Activated naive CD4-positive, alpha-beta T cell treated with Interleukin-2 at 50 U/mL for 16 hours (primary cell): ENCODE measurements at places on chromosomes 12 and 14.

- DNase-seq: no peak
These were observed 33.7 kb downstream of the SLC15A5 start for GRCh38 chr12:16243487-16244412.

DNA sequence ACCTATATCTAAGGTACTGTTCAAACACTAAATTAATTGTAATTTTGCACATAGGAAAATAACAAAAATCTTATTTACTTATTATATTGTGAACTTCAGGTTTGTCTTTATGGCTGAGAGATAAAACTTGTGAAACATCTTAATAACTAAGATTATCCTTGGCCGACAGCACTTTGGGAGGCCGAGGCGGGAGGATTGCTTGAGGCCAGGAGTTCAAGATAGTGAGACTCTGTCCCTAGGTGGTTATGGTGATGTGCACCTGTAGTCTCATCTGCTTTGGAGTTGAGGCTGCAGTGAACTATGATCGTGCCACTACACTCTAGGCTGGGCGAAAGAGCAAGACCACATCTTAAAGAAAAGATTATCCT is 22.6 kb downstream of the DIP2B start:
- DNase-seq: no peak

- DNase-seq: peak; percentile 51
These were observed 114.3 kb downstream of the KSR2 start for GRCh38 chr12:117854339-117855012.

- no peak for DNase-seq
These were observed 94.1 kb upstream of the TMPO start for GRCh38 chr12:98421316-98421715.

DNA sequence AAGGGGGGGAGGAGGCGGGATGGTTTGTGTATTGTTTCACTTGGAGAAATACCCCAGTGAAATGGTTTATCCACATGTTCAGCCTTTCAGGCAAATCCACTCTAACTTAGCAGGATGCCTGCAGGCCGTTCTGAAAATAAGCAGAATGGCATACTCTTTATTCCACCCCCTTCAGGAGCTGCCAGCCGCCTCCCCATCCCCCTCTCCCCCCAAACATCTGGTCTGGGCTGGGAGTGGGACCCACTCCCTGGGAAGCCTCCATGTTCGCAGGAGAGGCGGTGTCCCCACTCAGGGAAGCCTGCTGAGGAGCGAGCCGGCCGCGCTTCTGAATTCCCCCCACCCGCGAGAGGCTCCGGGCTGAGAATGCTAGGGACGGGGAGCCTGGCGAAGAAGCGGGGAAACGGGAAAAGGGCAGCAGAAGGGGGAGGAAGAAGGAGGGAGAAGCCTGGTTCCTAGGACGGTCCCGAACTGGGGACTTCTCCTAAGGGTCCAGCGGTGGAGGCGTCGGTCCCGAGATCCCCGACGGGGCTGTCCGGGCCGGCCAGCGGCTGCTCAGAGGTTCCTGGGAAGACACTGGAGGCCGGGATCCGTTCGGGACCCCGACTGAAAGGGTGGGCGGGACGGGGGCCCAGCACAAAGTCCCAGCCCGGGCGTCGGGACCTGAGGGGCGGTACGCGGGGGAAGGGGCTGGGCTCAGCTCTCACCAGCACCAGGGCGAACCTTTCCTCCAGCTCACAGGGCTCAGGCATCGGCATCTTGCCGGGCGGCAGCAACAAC is 666 bp downstream of the FMNL3 start:
- DNase-seq: peak; percentile 23

DNA sequence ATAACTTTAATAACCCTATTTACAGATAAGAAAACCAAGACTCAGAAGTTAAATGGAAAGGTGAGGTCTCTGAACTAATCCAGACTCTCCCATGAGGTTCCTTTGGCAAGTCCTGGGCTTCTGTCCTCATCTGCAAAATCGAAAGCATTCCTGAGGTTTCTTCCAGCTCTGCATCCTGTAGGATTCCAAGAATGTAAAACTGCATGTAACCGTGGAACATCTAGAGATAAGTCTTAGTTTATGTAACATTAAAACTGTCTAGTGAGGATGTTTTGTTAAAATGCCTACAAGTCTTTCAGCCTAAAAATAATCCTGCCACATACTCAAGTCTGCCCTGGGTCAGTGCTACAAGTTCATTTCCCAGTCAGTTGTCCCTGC is 7.3 kb upstream of the ITFG2 start:
- no peak for DNase-seq

DNA sequence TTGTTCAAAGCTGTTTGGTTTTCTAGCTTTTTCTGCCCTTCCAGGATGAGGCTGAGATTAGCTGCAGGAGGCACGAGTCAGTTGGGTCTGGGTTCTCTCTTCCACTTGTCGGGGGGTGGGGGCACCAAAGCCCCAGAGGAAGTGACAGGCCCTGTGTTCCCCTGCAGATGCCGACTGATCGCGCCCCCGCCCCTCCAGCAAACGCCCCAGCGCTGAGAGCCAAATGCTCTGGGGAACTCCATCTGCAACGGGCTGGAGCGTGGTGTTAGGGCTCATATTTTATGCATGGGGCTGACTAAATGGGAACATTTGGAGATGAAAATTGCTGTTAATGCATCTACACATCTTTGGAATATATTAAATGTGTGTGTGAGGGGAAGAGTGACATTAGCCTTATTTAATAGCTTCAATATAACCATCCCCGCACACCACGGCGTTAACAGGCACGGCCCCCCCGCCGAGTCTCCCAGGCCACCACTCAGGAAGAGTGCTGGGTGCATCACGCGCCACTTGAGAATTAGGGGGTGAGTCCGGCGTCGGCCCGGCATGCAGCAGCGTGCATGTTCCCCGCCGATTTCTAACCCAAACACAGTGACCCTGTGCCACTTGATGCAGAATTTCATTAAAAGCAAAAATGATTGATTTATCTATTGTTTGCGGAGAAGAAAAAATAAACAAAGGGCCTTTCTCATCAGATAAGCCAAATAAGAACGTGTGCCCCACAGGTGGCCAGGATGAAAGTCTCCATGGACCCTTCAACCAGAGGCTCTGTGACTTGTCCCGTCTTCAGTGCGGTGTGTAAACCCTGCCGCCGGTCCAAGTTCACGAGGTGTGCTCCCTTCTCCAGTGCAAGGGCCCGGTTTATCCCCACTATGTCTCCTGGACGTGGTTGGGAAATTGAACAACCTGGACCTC is 165.0 kb upstream of the RTL1 start:
- DNase-seq: no peak

DNA sequence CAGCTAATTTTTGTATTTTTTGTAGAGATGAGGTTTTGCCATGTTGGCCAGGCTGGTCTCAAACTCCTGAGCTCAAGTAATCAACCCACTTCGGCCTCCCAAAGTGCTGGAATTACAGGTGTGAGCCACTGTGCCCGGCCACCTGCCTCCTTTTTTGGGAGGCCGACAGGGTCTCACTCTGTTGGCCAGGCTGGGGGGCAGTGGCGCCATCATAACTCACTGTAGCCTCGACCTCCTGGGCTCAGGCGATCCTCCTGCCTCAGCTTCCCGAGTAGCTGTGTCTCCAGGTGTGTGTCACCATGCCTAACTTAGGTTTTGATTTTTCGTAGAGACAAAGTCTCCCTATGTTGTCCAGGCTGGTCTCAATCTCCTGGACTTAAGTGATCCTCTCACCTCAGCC is 70.7 kb downstream of the AACS start:
- DNase-seq: no peak

GRCh38 chr12:85076688-85077430 is 40.7 kb downstream of the LRRIQ1 start:
- no peak for DNase-seq

DNA sequence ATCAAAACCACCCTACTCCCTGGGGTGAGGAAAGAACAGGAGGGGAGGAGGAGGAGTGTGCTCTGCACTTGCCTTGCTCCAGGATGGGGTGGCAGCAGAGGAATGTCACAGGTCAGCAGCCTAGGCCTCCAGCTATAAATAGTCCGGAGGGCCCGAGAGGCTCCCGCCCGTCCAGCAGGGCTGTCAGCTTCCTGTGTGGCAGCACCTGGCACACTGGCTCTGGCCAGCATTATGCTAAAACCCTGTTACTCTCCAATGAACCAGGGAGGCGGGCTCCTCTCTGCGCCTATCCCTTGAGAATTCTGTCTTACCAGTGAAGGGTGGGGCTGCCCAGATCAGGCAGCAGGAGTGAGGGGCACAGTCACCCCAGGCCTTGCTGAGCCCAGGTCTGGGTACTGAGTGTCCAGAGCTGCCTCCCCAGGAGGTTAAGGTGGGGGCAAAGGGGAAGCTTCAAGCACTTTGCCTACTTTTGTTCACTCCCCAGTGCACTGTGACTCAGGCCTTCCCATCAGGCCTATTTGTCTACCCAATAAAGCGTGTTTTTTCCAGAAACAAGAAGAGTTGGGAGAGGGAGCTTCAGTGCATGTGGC is 1.2 kb upstream of the COX14 start:
- DNase-seq: no peak

DNA sequence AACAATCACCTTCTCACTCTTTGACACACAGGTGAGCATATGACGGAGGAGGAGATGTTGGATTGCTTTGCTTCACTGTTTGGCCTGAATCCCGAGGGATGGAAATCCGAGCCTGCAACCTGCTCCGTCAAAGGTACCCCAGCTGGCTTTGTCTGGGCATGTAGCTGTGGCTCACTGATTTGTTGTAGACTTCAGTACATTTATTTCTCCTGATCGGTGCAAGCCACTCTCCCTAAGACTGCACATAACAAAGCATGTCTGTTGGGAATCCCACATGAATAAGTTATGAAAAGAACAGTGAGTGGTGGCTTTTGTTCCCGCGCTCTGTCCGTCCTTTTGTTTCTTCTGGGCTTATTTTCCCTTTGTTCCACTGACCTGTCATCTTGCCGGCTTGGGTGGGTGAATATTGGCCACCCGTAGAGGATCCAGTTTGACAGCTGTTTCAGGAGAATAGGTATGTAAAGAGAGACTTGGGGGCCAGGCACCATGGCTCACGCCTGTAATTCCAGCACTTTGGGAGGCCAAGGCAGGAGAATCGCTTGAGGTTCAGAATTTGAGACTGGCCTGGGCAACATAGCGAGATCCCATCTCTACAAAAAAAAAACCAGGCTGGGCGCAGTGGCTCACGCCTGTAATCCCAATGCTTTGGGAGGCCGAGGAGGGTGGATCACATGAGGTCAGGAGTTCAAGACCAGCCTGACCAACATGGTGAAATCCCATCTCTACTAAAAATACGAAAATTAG is 20.0 kb upstream of the BCL7A start:
- DNase-seq: no peak

- peak; percentile 22 for DNase-seq
These were observed 421.7 kb downstream of the VRK1 start for GRCh38 chr14:97218691-97219430.

DNA sequence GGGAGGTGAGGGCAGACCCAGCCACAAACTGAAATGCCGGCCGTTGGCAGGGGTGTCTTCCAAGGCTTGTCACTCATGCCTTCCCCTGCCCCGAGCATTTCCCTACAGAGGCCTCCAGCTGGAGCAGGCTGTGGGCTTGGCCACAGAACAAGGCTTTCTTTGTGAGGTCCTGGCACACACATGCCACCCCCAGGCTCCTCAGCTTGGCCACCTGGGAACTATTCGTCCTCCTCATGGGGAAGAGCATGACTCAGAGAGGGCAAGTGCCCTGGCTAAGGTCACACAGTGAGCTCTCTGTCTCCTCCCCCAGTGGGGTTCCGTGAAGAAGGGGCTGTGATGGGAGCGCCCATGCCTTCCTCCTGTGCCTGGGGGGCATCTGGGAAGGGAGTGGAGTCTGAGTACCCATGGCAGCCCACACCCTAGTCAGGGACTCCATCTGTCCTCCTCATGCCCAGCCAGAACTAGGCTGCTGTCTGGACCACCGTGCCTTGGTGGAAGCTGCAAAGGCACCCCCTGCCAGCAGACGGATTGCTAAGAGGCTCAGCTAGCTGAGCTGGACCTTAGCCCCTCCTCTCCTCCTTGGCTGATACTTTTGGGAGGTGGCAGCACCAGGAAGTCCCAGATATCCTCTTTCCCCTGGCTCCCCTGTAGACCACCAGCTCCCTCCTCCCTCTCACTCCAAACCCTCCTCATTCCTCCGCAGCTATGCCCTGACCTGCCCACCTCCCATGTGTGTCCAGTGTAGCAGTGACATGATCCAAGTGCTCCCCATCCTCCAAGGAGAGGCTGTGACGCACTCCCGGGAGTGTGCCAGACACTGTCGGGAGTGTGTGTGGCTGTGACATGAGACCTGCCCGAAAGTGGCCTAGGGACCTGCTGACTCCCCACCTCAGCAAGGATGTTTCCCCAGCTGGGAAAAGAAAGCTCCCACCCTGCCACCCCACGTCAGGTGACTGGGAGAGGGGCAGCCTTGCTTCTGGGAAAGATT is 21.4 kb downstream of the ABCB9 start:
- DNase-seq: no peak

DNA sequence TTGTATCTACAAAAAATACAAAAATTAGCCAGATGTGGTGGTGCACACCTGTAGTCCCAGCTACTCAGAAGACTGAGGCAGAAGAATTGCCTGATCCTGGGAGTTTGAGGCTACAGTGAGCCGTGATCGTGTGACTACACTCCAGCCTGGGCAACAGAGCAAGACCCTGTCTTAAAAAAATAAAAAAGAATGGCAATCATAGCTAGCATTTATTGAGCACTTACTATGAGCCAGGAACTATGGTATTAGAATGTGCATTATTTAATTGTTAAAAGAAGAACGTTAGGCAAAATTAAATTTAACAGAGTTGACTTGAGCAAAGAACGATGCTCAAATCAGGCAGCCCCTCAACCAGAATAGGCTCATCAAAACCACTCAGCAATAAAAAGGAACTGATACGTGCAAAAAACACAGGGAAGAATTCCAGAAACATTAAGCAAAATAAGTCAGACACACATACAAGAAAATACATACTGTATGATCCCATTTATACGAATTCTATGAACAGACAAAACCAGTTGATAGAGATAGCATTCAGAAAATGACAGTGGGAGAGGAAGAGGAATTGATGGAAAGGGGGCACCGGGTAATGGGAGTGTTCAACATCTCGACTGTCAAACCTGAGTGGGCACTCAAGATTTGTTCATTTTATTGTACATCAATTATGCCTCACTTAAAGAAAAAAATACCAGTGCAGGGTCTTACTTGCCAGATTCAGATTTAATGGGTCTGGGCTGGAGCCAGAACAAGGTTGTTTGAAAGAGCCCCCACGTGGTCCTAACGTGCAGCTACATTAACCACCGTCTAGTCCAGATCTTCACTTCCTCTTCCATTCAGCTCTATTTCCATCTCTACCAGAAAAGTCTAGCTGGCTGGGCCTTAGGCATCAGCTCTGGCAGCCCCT is 8.0 kb downstream of the SCNN1A start:
- peak; percentile 30 for DNase-seq
